ENCODE measurements at places on chromosomes 4 and X. TPM values are rescaled to one million over a fixed set of nuclear protein-coding genes. Genes with fewer than 3 reads are reported as not detected.

LPAR4 gene
- 0.15 TPM for total RNA-seq

- no peak for DNase-seq
Observed at GRCh38 chrX:43661521-43662240, 5.6 kb downstream of the MAOA start.

- DNase-seq, result no peak
Observed at GRCh38 chrX:3346501-3347259, at the start of gene MXRA5. Gene MXRA5, minus strand, starts transcription at chrX:3346652. Its CDS starts 2,819 bp downstream, at chrX:3343833.

CLNK gene
- not detected for total RNA-seq

Measured in colonic mucosa (tissue), 4 donors.